Non-pigmented ciliary epithelial cell (primary cell): ENCODE measurements at places on chromosomes 11 and 22.

DNA sequence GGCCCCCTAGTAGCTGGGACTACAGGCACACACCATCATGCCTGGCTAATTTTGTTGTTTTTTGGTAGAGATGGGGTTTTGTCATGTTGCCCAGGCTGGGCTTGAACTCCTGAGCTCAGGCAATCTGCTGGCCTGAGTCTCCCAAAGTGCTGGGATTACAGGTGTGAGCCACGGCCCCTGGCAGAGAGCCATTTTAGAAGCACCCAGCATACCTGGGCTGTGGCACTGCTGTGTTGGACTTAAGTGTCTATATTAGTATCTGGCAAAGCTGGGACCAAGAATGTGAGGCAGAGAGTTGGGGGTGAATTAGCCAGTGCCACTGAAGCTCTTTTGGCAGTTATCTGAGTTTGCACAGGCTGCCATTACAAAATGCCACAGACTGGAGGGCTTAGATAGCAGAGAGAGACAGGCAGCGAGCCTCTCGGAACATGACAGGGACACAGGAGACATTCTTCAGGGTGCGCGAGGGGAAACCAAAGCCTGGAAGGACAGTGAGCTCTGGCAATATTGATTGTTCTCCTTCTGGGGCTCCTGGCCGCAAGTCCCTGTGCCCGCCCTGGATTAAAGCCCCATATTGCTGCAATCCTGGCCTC lies 87.7 kb upstream of the ALX4 start:
- DNase-seq, result no peak

DNA sequence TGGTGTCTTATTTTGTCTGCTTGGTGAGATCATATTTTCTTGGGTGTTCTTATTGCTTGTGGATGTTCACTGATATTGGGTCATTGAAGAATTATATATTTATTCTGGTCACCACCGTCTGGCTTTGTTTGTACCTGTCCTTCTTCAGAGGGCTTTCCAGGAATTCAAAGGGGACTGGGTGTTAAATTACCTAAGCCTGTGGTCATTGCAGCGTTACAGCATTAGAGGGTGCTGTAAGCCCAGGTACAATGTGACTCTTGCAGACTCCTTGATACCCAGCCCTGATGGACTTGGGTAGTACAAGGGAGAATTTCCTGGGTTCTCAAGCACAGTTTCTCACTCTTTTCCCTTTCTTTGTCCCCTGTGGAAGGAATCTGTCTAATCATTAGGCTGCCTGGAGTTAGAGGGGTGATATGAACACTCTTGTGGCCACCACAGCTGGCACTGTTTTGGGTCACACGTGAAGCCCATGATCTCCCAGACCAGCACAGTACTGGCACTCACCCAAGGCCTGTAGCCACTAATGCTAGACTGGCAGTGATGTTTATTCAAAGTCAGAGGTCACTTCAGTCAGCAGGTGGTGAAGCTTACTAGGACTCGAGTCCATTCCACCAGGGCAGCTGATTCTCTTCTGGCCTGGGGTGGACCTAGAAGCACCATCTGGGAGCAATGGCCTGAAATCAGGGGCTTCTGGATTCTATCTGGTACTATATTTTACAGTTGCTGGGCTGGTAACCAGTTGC lies 56.1 kb upstream of the NARS2 start:
- no peak for DNase-seq

- DNase-seq, result no peak
Measured at GRCh38 chr22:33625959-33626358, 294.3 kb downstream of the LARGE1 start.

DNA sequence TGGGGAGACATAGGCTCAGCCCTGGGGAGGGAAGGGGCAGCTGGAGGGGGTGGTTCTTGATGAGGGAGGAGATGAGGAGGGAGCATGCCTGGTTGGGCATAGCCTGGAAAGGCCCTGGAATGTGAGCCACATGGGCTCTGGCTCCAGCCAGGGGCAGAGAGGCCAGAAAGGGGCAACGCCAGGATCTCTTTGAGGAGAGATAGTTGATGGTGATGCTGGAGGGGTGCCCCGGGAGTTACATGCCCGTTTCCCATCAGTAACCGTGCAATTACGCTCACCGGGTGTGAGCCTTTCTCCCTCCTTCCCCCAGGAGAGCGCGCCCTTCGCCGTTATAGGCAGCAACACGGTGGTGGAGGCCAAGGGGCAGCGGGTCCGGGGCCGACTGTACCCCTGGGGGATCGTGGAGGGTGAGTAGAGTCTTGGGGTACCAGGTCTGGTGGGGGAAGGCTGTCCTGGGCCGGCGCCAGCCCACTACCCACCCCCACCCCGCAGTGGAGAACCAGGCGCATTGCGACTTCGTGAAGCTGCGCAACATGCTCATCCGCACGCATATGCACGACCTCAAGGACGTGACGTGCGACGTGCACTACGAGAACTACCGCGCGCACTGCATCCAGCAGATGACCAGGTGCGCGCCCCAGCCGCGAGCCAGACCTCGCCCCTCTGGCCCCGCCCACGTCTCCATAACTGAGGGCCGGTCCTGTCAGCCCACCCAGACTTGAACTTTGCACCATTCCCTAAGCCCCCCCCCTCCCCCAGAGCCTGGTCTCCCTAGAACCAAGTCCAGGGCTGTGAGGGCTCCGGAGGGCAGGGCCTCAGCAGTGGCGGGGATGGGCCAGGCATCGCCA lies 1.8 kb upstream of the GP1BB start:
- no peak for DNase-seq

- DNase-seq, result no peak
Measured at GRCh38 chr22:47406896-47407295, 644.4 kb downstream of the TBC1D22A start.
